ENCODE measurements at places on chromosomes 5 and 9.
A peak's percentile ranks its signal among the peaks of the same experiment; 100 is the strongest.

GRCh38 chr5:65808251-65808741, 86.3 kb downstream of the NLN start:
- peak; percentile 12 for DNase-seq

- no peak for DNase-seq
Observed at GRCh38 chr5:73564675-73565074, 764 bp downstream of the ANKRA2 start.

- DNase-seq: no peak
Observed at GRCh38 chr9:83384214-83384613, 154.0 kb downstream of the FRMD3 start.

DNA sequence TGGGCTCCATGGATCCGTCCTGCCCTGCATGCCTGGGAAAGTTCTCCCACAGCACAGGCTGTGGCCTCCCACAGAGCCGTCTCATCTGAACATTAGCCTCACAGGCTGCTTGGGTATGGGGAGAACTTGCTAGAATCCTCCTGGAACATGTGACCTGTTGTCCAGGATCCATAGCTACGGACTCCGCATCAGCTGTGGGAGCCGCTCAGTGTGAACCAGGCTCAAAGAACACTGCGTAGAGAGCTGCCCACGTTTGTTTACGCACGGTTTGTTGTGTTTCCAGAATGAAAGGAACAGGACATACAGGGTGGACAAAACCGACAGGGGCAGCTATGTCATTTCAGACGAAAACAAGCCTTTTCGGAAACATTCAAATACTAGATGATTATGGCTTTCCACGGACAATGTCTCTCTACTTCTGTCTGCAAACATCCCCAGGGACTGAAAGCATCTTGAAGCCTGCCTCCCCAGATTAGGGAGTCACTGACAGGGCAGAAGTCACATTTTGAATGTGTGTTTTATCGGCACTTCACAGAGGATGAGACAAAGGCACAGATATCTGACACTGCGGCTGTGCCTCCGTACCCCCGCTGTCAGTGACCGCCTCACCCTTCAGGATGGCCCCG, 390.3 kb downstream of the GADD45G start:
- DNase-seq: no peak

GRCh38 chr5:137186759-137187461, 312.2 kb downstream of the SPOCK1 start:
- DNase-seq: peak; percentile 75

- no peak for DNase-seq
Observed at GRCh38 chr5:120164986-120165385, 299.1 kb upstream of the PRR16 start.

GRCh38 chr5:105740242-105740641, 1930.5 kb downstream of the EFNA5 start:
- no peak for DNase-seq

GRCh38 chr5:91928754-91929521, 545.8 kb upstream of the ARRDC3 start:
- DNase-seq: peak; percentile 11

DNA sequence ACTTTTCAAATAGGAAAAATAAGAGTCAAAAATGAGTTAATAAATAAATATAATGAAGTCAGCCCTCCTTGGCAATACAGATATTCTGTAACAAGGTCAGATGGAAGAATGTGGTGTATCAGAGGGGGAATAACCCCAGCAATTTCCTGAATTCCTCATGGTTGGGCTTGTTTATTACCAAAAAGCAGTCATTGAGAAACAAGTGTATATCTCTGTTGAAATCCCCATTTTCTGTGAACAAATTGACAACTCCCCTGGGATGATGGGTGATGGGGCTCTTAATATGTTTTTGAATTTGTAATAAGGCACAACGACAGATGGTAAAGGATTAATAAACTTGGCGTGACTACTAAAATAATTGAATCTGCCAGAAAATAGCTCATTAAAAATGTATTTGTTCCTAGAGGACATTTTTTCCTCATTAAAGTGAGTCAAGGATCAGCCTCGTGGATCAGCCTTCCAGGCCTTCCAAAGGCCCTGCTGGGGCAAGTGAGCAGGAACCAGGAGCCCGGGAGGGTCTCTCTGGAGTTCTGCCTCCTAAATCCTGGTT, 34.2 kb downstream of the THBS4 start:
- DNase-seq: no peak

DNA sequence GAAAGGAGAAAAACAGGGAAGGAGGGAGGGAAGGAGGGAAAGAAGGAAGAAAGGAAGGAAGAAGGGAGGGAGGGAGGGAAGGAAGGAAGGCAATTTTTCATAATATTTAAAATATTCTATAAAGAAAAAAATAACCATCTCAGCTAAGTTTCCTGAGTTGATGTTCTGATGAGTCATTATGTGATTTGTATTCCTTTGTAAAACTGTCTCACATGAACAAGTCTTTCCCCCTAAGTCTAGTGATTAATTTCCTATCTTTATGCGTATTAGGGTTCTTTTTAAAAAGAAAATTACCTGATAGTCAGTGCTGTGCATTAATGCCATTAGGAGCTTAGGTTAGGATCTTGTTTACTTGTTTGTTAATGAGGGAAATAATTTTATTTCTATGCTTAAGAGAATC, 94.1 kb downstream of the RASEF start:
- no peak for DNase-seq

GRCh38 chr9:68769852-68770251, 64.8 kb downstream of the PIP5K1B start:
- DNase-seq: no peak

- DNase-seq: peak; percentile 47
Observed at GRCh38 chr9:27118916-27119315, 9.9 kb downstream of the TEK start.

GRCh38 chr5:31638345-31638744, 586 bp upstream of the PDZD2 start:
- no peak for DNase-seq

- no peak for DNase-seq
Observed at GRCh38 chr5:139501381-139501780, 18.8 kb upstream of the STING1 start.

DNA sequence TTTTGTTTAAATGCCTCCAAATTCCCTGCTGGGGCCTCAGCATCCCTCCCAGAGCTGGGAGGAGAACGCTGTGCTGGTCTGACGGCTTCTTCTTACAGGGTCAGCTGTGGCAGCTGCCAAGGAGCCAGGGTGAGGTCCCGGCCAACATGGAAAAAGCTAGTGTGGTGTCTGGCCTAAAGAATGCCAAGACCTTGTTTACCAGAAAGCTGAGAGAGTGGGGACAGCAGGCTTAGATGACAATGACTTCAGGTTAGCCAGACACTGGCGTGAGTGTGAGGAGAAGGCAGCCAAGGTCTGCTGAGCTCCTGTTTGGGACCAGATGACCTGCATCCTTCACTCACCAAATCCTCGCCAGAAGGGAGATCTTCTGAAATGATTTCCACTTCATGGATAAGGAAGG, 112.5 kb downstream of the CRB2 start:
- no peak for DNase-seq

DNA sequence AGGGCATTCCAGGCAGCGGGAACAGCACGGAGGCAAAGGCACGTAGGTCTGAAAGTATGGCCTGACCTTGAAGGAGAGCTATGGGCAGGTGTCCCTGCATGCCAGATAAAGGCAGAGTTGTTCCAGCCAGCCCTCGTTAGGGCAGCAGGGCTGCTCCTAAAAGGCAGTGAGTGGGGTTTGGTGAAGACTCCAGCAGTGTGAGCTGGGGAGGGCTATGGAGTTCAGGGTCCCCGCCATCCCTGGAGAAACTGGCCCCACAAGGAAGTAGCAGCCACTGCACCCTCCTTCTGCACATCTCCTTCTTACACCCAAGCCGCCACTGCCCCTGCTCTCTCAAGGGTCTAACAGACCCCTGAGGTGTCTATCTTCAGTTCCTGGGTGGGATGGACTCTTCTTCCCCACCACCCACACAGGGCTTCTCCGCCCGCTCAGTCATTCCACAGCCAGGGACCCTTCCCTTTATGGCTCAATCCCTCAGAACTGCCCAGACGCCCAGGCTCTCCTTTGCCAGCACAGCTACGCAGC, 1.4 kb downstream of the AKNA start:
- no peak for DNase-seq

DNA sequence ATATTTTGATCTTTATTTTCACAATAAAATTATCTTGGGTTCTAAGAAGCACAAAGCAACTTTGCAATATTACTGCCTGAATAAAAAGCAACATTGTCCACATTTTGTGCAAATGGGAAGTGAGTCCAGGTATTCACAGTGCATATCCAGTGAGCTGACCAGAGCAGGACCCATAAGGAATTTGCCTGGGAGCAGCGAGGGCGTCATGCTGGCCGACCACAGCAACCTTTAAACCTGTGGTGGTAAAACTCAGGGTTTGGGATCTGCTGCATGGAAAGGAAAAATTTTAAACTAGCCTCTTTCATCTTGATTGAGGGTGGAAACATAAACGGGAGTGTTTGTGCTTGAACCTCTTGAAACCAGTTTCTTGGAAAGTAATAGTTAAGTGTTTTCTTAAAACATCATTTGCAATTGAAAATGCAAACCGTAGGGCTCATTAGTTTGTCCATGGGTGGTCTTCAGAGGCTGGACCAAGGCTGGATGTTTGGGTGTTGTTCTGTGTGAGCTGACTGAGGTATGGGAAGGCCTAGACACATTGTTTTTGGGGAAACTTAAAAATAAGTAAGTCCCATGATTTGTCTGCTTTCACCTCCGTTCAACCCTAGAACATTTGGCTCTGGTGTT, 85.0 kb upstream of the ANKH start:
- no peak for DNase-seq

- peak; percentile 84 for DNase-seq
Observed at GRCh38 chr5:94111209-94112004, 370.0 kb upstream of the POU5F2 start.

DNA sequence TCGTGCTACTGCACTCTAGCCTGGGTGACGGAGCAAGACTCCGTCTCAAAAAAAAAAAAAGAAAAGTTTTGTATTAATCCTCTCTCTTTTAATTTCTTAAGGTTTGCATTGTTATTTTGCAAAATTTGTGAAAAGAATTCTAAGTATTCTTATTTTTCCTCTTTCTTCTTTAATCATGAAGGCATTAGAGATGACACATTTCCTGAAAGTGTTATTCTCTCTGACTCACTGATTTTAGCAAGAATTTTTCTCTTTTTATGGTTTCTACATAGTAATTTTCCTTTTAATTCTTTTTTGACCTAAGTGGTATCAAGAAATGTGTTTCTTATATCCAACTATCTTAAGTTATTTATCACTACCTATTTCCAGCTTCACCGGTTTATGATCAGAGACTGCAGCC, 78.0 kb downstream of the NSUN2 start:
- DNase-seq: no peak

DNA sequence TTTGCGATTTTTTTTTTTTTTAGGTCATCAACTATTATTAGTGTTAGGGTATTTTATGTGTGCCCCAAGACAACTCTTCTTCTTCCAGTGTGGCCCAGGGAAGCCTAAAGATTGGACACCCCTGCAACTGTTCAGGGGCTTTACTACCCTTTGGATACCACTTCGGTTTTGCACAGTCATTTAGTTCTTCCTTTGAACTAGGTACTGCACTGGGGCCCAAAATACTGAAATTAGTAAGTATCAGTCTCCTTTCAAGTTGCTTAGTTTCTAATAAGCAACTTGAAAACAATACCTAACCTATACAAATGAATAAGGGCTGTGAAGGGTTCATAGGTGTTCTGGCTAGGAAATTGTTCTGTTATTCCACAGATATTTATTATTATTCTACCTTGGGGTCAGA, 45.3 kb downstream of the CWC27 start:
- no peak for DNase-seq

DNA sequence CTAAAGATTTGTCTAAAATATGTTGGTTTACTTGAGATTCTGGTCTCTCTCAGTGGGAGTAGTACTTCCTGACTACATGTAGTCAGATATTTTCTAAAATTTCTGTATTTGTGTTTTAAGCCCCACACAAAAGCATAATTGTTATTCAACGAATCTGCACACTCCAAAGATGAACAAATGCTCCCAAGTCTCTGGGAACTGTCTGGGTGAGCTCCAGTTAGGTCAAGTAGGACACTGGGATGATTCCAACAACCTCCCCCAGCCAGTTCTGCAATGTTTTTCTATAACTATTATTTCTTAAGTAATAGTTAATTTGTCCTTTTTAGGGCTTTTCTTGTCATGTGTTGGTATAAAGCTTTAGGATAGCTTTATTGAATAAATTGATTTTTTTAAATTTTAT, 174.6 kb downstream of the FAM174A start:
- DNase-seq: no peak

GRCh38 chr5:139930406-139930805, 112.7 kb downstream of the NRG2 start:
- DNase-seq: no peak

DNA sequence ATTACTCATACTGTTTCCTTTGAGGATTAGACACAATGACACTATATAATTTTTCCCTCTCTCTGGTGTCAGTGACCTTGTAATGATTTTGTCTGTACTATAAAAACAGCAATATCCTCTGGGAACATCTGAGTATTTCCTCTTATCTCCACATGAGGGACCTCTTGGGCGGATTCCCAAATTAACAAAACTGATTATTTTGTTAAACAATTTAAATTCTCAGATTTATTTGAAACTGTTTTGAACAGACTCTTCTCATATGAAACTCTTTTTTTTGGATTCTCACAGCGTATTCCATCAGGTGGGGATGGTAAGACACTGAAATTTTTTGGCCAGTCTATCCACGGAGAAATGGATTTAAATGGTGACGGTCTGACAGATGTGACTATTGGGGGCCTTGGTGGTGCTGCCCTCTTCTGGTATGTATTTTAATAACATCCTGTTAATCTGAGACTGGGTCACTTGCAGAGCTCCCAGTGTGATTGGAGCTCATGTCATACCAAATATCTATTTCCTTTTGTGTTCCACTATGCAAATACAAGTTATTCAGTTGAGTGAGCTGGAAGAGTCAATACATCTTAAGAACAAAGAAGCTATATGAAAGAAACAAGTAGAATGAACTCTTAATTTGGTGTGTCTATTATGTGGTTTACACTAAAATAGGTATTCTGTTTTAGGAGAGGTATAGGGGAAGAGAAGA, 73.8 kb upstream of the ITGA2 start:
- DNase-seq: peak; percentile 44

- DNase-seq: no peak
Observed at GRCh38 chr5:121378046-121378445, 473.6 kb upstream of the FTMT start.

GRCh38 chr9:16150938-16151650, 598.3 kb downstream of the CCDC171 start:
- no peak for DNase-seq

DNA sequence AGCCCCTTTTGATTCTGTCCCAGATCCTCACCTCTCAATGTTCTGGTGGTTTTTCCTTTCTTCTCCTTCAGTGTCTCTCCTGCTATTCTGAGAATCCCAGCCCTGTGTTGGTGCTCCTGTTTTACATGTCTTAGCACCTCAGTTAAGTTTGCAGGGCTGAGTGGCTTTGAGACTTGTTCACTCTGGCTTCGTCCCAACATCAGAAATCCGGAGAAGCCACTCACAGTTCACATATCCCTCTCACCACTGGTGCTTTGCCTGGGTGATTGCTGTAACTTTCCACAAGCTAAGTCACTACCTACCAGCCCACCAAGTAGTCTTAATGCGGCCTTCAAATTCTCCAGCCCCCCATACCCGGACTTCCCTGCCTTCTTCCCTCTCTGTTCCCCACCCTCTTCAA, 40.2 kb downstream of the CYFIP2 start:
- no peak for DNase-seq
